ENCODE measurements at places on chromosomes 12 and 14. TPM values are rescaled to one million over a fixed set of nuclear protein-coding genes. Genes with fewer than 3 reads are reported as not detected.

TMEM30B gene
- total RNA-seq = 1.6 TPM

PRH2 gene
- total RNA-seq = not detected

SMCO3 gene
- not detected for total RNA-seq

COX8C gene
- not detected for total RNA-seq

HCAR2 gene
- not detected for total RNA-seq

ZBTB25 gene
- total RNA-seq = 27.5 TPM

TAS2R13 gene
- not detected for total RNA-seq

ACTN1 gene
- 72.2 TPM for total RNA-seq

TTC9 gene
- total RNA-seq = 8.6 TPM

SLC41A2 gene
- 7.7 TPM for total RNA-seq

C1QL4 gene
- total RNA-seq = not detected

POTEG gene
- total RNA-seq = not detected

NFATC4 gene
- total RNA-seq = not detected

SIRT4 gene
- total RNA-seq = 2.0 TPM

MANSC1 gene
- 1.9 TPM for total RNA-seq

PRIMA1 gene
- not detected for total RNA-seq

All from activated CD4-positive, alpha-beta memory T cell treated with anti-CD3 and anti-CD28 coated beads for 36 hours (primary cell).